ENCODE measurements at places on chromosomes 3 and 15. TPM values are rescaled to one million over a fixed set of nuclear protein-coding genes. Genes with fewer than 3 reads are reported as not detected.

DNA sequence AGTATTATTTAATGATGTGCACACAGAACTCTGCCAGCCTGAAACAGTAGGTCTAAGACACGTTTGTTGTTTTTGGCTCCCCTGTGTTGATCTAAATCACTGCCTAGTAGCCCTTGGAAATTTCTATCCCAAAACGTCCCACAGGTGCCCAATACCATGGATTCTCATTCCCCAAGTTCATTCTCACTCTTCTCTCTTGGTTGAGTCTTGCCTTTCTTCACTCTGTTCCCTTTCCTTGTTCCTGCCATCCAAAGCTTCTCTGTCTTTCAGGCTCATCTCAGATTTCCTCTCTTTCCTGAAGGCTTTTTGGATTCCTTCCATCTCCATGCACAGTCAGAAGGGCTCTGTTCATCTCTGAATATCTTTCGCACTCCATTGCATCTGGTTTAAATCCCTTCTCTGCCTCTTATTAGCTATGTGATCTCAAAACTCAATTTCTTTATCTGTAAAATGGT, 54.2 kb downstream of the PPARG start:
- DNase-seq, result peak; percentile 2

DNA sequence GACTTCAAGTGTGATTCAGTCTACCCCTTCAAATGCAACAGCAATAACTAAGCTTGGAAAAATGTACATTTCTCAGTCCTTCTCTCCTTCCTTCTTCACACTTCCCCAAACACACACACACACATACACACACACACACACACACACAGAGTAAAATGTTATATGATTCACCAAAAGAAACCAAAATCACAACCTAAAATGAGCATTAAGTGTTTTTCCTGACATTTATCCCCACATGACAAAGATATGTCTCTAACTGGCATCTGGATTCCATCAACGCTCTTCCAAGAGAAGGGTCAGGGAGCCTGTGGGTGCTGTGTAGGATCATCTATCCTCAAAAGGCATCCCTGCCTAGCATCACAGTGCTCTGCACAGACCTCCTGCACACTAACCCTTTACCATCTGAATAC, 21.0 kb downstream of the PDZRN3 start:
- DNase-seq, result no peak

DNA sequence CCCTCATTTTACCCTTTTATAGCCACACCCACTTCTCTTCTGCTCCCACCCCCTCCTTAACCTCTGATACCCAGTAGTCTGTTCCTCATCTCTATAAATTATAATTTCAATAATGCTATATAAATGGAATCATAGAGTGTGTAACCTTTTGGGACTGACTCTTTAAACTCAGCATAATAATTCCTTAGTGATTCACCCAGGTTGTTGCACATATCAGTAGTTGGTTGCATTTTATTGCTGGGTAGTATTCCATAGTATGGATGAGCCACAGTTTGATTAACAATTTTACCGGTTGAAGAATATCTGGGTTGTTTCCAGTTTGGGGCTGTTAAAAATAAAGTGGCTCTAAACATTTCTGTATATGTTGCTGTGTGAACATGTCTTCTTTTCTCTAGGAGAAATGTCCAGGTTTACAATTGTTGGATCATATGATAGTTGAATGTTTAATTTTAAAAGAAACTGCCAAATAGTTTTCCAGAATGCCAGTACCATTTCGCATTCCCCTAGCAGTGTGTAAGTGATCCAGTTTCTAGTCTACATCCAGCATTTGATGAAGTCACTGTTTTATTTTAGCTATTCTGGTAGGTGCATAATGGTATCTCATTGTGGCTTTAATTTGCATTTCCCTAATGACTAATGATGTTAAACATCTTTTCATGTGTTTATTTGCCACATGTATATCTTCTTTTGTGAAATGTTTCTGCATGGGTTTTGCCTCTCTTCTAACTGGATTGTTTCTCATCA, 68.5 kb downstream of the VPS8 start:
- no peak for DNase-seq

DNA sequence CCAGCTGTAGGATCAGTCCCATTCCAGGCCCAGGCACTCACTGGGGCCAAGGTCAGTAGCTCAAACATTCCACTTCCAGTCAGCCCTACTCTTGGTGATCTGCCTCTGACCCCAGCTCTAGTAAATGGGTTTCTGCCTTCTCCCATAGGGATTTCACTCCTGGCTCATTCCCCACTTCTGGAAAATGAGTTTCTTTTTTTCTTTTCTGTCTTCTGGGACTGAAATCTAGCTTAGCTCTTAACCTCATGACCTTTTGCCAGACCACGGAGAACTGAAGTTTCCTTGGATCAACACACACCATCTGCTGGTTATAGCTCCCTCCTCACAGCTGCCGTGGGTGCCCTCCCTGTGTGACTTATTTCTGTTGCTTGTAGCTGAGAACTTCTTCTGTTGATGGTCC, 21.3 kb downstream of the MME start:
- peak; percentile 32 for DNase-seq

- no peak for DNase-seq
These were observed 11.9 kb upstream of the CLASP2 start for GRCh38 chr3:33729993-33730392.

GRCh38 chr15:42083605-42083908, 10.8 kb downstream of the PLA2G4D start:
- DNase-seq, result no peak

- DNase-seq, result peak; percentile 77
These were observed 50.6 kb downstream of the SERP1 start for GRCh38 chr3:150495563-150496168.

DNA sequence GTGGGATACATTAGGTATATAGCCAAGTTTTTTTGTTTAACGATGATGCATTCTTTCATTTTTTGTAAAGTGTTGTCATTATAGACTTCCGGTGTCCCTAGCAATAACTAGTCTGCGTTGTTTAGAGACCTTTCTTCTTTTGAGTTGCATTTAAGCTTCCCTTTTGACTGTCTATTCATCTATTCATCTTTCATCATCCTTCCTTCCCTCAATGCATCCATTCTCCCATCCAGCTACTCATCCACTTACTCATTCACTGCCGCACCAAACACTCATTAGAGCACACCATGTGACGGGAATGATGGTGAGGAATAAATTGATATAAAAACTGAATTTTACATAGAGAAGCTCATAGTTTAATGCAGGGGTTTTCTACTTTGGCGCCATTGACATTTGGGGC, 32.9 kb downstream of the OR4F15 start:
- DNase-seq, result no peak

The ECT2 gene
- 43.9 TPM for total RNA-seq

DNA sequence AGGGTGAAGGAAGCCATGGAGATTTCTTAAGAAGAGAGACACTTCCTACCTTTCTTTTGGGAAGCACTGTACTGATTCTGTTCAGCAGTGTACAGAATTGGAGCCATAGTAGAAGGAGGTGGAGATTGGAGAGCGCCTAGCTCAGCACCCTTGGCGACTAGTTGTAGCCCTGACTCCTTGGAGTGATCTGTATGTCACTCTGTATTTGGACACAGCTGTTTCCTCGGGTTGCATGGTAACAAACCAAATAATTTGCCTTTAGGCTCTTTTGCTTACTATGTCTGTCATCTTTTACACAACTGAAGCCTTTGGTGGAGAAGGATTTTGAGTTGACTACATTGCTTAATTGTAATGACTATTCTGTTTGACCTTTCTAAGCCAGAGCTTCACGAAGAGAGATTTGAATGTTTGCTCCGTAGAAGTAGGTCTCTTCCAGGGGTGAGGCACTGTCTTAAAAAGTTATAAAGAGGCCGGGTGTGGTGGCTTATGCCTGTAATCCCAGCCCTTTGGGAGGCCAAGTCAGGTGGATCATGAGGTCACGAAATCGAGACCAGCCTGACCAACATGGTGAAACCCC, 77.1 kb downstream of the AKAP13 start:
- peak; percentile 90 for DNase-seq

The SEMA3B gene
- 3.3 TPM for total RNA-seq

DNA sequence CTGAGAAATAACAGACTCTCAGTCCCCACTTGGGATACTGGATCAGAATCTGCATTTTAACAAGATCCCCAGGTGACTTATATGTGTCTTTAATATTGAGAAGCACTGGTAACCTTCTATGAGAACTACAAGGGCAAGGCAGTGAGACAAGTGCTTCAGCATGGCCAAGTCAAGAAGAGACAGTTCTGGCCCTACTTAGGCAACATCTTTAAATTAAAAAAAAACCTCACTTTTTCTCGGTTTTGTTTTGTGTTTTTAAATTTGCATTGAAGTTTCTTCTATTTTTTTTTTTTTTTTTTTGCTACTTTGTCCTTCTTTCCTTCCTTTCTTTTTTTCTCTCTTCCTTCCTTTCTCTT, 42.5 kb upstream of the SPTSSB start:
- DNase-seq, result no peak

DNA sequence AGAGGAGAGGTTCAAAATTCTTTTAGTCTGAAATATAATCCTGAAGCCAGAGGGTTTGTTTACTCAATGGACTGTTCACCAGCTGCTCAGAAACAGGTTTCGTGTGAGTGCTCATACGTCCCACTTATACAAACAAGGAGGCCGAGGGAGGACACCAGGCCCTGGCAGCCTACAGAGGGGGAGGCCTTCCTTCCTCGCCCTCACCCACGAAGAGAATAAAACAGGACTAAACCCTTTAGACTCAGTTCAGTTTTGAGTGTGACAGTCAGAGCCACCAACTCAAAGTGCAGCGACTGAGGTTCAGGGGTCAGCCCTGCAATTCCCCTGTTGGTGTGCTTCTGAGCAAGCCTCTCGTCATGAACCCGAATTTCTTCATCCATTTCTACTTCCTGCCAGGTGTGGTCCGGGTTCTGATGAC, 17.3 kb downstream of the FAM174B start:
- peak; percentile 82 for DNase-seq

- DNase-seq, result no peak
These were observed 349.4 kb upstream of the SATB1 start for GRCh38 chr3:18774319-18775088.

DNA sequence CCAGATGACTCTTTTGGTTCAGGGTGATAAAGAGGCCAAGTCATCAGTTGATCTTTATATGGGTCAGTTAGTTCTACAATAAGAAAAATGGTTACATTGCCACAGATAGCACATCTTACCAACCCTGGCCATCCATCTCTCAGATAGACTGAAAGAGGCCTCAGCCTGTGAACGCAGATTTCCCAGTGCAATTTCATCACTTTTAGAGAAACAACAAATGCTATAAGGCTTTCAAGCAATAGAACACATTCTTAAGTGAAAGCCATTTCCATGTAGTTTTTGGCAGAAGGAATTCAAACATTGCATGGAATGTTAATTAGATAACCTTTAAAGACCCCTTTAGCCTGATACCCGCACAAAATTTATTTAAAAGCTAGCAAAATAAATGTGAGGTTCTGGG, 200.6 kb upstream of the ZBTB20 start:
- no peak for DNase-seq
